CD4-positive, alpha-beta T cell treated with Interleukin-12 subunit alpha and Interleukin-12 subunit beta, for 1 hour (primary cell): ENCODE measurements at places on chromosomes 1 and 21.

DNA sequence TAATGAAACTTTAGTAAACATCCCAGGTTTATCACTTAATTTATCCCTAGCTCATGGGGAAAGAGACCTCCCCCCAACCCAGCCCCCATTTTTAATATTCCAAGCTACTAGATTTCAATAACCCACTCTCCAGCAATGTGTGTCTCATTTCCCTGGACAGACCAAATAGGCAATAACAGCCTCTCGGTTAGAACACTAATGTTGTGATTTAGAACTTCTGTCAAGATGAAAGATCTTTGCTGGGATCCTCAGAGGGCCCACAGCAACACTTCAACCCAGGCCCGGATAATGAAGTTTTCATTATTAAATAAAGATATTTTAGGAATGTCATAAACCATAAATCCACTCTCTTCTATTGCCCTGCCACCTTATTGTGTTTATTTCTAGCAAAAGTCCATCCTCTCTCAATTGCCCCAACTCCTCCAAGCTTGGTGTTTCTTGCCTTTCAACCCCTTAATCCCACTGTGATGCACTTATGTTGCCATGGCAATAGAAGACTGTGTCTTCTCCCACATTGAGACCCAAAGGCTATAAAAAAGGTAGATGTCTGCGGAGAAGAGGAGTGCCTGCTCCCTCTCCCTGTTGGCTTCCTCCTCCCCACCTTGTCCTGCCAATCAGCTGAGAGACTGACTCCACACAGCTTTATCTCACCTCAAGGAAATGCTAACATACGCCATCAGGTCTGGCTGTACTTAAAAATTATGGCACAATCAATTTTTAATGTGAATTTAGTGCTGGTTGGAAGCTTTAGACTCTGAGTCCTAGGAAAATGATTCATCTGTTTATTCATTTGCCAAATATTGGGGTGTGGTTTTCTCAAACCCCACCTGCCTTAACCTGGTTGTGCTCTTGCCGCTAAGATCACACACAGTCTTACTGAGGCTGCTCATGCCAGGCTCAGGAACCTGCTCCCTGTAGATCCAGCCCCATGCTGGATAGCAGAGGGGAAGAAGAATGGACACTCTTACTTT lies 258.3 kb upstream of the CAMK1G start:
- no peak for DNase-seq

DNA sequence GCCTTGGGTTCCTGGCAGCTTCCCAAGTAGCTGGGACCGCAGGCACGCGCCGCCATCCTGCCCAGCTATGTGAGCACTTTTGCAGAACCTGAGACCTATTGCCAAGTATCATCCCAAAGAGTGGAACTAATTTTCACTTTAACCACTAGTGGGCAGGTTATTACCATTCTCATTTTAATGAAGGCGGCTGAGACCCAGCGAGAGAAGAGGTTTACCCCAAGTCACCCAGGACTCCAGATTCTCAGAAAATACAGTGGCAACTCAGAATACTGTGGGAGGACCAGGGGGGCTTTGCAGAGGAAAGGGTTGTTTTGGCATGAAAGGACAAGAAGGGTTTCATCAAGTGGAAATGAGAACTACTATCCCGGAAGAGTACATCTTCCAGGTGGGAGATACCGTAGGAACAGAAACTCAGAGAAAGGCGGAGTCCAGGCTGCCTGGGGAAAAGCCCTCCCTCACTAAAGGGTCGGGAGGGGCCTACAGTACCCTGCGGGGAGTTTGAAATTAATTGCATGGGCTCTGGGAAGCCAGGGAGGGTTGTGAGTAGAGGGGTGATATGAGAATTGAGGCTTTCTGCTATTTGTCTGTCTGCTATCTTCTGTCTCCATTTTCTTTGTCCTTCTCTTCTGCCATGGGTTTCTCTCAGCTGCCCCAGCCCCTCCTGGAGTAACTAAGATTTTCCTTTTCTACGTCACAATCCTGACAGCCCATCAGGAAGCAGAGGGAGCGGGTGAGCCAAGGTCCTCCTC lies 7.2 kb upstream of the SEMA4A start:
- peak; percentile 79 for DNase-seq

GRCh38 chr1:59505596-59506028 lies 208.7 kb downstream of the FGGY start:
- DNase-seq = no peak

GRCh38 chr1:210541680-210542358 lies 213.1 kb downstream of the HHAT start:
- no peak for DNase-seq

DNA sequence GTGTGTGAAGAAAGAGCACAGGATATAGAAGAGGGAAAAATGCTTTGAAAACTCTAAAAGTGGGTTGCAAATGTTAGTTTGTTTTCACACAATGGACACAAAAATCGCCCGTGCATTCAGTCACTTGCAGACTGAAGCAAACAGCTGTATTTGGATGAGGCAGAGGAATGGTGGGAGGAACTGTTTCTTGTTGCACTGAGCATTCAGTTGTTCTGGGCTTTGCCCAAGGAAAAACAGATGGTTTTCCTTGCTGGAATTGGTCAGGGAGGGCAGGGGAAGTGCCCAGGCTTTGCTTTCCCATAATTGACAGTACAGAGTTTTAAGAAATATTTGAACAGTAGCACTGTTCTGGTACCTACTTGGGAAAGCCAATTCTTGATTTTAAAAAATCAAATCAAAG lies 19.5 kb upstream of the WARS2 start:
- no peak for DNase-seq

- no peak for DNase-seq
Measured at GRCh38 chr21:44756423-44757185, 45.0 kb downstream of the UBE2G2 start.

DNA sequence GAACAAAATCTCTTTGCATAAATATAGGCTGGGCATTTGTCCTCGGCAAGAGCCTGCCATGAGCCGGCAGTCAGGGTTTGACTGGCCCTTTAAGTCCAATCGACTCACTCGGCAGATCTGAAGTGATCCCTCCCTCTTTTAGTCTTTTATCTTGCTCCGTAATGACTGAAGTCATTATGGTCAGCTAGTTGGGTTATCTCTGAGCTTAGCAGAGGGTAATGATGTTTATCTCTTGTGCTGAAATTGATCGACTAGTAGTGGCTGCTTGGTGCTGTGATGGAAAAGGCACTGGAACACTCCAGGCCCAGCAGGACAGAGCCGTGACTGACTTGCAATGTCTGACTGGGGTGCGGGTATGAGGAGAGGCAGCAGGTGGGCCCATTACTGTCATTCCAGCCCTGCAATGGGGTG lies 468 bp upstream of the ABCA4 start:
- DNase-seq = no peak

DNA sequence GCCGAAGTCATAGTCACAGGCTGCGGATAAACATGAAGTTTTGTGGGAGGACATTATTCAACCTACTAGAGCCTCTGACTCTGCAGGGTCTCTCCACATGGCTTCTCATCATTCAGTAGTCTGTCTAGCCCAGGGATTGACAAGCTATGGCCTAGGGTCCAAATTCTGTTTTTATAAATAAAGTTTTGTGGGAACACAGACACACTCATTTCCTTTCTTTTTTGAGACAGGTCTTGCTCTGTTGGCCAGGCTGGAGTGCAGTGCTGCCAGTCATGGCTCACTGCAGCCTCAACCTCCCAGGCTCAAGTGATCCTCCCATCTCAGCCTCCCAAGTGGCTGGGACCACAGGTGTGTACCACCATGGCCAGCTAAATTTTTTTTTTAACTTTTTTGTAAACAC lies 8.1 kb upstream of the ENO1 start:
- no peak for DNase-seq

DNA sequence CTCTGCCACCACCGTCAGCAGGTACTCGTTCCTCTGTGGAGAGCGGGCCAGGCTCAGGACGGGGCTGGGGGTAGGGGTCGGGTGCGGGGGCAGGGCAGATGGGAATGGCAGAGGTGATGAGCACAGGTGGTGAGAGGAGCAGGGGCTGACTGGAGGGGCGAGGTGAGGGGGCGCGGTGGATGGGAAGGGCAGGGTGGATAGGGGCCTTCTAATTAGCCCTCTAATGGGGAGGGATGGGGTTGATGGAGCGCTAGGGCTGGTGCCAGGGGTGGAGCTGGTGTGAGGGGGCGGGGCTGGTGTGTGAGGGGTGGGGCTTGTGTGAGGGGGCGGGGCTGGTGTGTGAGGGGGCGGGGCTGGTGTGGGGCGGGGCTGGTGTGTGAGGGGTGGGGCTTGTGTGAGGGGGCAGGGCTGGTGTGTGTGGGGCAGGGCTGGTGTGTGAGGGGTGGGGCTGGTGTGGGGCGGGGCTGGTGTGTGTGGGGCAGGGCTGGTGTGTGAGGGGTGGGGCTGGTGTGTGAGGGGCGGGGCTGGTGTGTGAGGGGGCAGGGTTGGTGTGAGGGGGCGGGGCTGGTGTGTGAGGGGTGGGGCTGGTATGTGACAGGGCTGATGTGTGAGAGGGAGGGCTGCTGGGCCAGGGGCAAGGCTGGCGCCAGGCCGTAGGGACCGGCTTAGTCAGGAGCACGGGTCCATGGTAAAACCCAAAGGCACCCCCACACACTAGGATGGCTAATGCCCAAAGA lies 5.9 kb downstream of the KRTAP10-1 start:
- no peak for DNase-seq

DNA sequence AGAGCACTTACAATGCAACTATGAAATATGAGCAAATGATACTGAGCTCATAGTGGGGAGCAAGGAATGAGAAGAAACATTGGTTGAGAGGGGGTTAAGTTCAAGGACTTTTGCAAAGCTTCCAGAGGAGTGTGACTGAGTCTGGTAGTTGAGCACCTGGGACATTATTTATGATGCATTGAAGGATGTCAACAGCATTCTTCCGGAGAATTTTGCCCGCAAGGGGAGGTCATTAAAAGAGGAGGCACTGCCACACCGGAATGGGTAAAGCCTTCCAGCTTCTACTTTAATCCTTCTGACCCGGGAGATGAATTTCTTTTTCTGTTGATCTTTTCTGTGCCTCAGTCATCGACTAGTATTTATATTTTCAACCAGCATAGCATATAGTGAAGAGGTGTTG lies 208.4 kb upstream of the CAMK1G start:
- DNase-seq = no peak

DNA sequence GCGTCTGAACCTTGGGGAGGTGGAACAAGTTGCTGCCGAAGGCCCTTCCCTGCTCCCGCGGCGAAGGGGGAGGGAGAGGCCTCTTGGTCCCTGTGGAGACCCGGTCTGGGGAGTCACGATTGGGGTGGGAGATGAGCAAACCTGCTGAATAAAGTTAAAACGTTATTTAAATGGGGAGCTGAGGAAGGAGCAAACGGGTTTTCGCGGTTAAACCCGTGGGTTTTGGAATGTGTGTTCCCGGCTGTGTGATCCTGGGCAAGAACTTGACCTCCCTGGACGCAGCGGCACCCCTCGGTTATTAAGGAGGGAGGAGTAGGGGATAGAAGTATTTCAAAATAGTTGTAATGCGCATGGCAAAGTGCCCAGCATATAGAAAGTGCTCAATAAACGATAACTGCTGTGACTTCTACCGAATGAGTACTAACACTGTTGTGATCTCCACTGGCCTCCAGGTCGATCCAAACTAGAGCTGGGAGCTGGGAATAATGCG lies 3.4 kb downstream of the FAM110D start:
- no peak for DNase-seq

GRCh38 chr1:117104986-117105385 lies 16.6 kb downstream of the TRIM45 start:
- no peak for DNase-seq

- DNase-seq = no peak
Measured at GRCh38 chr1:63463248-63463647, 59.8 kb downstream of the ITGB3BP start.

DNA sequence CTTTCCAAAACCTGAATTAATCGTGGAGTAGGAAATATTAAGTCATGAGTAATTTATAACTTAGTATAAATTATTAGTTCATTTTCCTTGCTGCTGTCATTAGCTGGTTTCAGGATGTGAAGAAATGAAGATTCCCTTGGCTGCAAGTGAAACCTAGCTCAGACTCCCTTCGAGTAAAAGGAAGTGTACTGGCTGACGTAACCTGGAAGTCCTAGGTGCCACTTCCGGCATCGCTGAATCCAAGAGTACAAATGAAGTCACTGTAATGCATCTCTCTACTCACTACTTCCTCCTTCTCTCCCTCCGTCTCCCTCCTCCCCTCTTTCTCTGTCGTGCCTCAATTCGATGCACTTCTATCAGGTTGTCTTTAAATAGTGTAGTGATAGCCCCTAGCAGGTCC lies 28.8 kb downstream of the ZP4 start:
- no peak for DNase-seq
